H4 (cell line): ENCODE measurements at places on chromosomes 7 and 10. TPM values are rescaled to one million over a fixed set of nuclear protein-coding genes. Genes with fewer than 3 reads are reported as not detected.

- DNase-seq = no peak
These were observed 13.3 kb downstream of the ZCCHC24 start for GRCh38 chr10:79431891-79432831.

GRCh38 chr7:138527746-138528223 lies 67.7 kb downstream of the TRIM24 start:
- no peak for DNase-seq

GRCh38 chr7:68535266-68535665 lies 1063.0 kb upstream of the AUTS2 start:
- DNase-seq = no peak

- no peak for DNase-seq
These were observed 266.6 kb downstream of the DNAJB9 start for GRCh38 chr7:108836256-108836655.

- no peak for DNase-seq
These were observed 397.5 kb upstream of the PRKCQ start for GRCh38 chr10:6977398-6978186.

- peak; percentile 67 for DNase-seq
These were observed 951.0 kb downstream of the LRMDA start for GRCh38 chr10:76382381-76382851.

DNA sequence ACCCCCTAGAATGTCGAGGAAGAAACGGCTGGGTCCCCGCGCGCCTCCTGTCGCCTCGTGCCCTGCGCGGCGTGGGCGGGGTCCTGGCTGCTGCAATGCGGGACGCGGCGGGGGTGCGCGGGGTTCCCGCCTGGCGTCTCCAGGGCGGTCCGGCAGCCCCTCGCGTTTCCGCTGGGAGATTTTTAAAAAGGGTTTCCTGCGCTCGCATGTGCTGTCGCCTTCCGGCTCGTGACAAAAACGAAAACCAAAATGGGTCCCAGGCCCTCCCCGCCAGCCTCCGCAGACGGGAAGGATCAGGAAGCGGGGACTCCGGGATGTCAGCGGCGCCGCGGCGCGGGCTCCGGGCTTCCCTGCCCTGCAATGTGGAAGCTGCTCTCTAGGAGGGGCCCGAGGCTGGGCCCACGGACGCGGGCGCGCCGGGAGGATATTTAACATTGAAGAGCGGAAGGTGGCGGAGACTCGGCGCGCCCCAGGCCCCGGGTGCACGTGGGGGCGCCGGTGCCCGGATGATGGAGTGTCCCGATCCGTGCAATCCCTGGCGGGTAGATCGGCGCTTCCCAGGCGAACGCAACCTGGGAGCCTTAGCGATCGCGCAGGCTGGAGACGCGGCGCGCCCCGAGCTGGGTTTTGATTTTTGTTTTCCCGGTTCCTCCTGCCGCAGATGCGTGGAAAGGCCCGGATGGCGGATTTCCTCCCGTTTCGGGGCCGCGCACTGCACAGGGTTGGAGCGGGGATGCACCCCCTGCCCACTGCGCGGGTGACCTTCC lies 1.0 kb downstream of the PFKP start:
- no peak for DNase-seq

DNA sequence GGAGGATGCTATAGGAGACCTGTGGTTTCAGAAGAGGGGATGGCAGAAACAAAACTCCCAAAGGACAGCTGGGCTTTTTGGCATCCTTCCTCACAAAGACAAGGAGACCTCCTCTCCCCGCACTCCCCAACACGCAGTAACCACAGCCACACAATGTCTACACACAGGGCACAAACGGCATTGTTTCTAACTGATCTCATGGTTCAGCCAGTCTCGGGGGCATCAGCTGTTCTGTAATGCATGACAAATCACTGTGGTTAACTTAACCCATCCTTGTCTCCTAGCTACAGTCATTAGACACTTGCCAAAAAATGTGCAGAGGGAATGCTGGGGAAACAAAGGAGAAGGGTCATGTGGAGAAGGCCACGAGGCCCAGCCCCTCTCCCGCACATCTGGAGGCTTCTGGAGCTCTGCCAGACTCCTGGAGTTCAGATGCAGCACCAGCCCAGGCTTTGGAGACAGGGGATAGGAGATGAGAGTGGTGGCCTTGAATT lies 7.6 kb upstream of the ADAMTS14 start:
- DNase-seq = peak; percentile 96

DNA sequence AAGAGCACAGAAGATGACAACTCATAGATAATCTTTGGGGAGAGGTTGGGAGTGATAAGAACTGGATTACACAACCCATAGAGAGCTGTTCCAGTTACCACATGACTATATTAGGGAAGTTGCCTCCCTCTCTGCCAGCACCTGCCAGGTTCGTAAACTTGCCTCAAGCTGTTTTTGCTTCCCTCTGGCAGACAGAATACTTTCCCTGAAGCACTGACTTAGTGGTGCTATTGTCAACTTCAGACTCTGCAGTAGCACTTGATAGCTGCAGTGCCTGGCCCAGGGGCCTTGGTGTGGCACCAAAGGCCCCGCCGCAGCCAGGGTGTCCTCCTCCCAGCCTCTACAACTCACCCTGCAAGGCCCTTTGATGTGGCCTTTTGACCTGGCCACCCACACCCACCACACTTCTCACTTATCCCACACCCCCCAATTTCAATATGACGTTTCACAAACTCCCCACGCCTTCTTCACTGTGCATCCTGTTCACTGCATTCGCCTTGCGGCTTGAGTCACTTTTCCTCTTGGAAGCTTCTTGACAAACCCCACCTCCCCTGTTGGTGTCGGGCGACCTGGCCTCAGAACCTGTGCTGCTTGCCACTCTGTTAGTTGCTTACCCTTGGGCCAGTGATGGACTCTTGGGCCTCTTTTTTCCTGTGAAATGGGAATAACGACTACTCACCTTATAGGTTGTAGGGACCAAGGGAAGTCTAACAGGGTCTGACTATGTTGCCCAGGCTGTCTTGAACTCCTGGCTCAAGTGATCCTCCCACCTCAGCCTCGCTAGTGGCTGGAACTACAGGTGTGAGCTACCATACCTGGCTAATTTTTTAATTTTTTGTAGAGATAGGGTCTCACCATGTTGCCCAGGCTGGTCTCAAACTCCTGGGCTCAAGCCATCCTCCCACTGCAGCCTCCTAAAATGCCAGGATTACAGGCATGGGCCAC lies 50.2 kb upstream of the PODXL start:
- DNase-seq = no peak

- no peak for DNase-seq
These were observed 71.8 kb downstream of the SEMA3C start for GRCh38 chr7:80847027-80847426.

GRCh38 chr10:73060738-73061635 lies 35.7 kb downstream of the P4HA1 start:
- peak; percentile 13 for DNase-seq

DNA sequence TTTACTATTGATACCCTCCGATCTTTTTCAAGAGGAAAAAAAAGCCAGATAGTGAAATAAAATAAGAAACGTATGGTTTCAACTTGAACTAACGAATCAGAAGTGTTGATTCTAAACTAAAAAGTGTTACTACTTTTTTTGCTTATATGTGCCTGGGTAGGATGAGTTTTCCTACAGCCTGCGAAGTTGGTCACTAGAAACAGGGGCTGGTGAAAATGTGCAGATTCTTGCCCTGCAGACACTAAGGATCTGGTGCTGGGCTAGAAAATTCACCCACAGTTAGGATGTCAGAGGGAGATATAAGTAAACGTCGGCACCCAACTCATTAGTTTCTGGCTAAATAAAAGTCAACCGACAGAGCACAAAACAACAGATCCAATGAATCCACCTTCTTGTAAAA lies 298.7 kb upstream of the NFE2L3 start:
- DNase-seq = no peak

- no peak for DNase-seq
These were observed 12.7 kb downstream of the EEPD1 start for GRCh38 chr7:36165802-36166201.

DNA sequence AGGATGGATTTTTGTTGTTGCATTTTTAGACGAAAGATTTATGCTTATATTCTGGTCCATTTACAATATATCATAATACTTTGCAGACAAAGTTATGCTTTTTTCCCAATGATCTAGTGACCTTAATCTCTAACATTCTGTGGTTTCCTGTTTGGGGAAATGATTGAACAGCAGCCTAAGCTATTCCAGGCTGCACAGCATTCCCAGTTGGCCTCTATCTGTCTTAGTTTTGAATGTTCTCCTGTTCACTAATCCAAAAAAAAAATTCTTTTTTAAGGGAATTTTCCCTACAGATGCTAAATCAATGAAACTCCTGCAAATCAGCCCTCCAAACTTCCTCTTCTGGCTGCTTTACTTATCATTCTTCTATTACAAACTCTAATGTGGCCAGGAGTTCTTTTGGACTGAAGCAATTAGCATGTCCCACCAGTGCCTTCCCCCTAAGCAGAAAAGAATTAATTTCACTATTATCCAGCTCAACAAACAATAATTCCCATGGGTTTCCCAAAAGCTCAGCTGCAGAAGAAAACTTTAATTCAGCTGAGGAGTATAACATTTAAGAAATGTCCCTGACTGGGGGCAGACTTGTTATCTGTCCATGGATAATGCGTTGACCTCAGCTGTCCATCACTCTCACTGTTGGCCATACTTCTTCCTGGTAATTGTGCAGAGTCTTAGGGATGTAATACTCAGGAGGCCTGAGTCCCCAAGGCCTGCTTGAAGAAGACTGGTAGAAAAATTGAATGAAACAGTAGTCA lies 81.9 kb upstream of the TRIL start:
- no peak for DNase-seq

GRCh38 chr7:978416-979091 lies 3.2 kb upstream of the COX19 start:
- DNase-seq = no peak

GRCh38 chr10:123967626-123968243 lies 76.1 kb upstream of the CPXM2 start:
- DNase-seq = peak; percentile 34

DNA sequence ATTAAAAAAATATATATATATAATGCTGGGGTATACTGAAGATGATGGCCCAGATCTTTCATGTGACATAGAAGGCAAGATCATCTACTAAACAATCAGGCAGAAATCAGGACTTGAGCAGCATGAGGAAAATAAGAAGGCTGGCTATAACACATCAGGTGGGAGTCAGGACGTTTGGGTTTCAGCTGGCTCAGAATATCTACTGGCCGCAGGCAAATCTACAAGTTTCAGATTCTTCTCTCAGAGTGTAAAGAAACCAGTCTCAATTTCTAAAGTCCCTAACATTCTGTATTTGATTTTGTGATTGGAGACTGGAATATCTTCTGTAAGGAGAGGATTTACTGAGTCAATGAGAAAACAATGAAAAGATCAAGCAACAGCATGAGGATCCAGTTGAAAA lies 37.7 kb upstream of the FAM3C start:
- no peak for DNase-seq

DNA sequence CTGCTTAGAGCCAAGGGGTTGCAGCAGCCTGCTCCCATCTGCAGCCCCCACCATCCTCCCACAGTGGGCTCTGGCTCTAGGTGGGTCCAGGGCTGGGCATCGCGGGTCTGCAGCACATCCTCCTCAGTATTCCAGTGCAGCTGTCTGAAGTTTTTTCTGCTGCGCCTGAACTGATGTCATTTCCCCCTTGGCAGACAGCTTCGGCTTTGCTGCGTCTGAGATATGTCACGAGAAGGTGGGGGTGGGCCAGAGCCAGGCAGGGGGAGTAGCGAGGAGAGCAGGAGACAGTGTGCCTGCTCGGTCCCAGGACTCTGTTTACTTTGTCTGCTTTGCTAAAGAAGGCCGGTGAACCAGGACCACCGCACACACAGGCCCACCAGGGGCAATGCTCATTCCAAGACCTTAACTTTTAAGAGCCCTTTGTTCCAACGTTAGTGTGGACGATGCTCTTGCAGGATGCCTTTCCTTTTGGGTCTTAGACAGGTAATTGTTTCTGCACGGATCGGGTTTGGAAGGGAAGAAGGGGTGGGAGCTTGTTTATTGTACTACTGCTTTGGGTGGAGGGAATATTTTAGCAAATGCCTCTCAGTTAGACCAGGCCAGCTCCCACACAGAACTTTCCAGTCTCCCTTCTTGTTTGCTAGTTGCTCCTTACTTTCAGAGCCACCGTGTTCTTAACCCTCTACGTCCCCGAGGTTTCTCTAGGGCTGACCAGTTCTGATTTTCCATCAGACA lies 32.4 kb downstream of the WBP1L start:
- no peak for DNase-seq

The SPRN gene
- total RNA-seq = not detected in 2 replicates

The MICU1 gene
- 53.9 and 54.5 TPM in 2 replicates for total RNA-seq

The PSD gene
- total RNA-seq = 0.06 TPM in 1 of 2 replicates, not detected in the other
